Mucosa of descending colon (tissue), 3 donors: ENCODE measurements at places on chromosomes 6 and 20. TPM values are rescaled to one million over a fixed set of nuclear protein-coding genes. Genes with fewer than 3 reads are reported as not detected.

DNA sequence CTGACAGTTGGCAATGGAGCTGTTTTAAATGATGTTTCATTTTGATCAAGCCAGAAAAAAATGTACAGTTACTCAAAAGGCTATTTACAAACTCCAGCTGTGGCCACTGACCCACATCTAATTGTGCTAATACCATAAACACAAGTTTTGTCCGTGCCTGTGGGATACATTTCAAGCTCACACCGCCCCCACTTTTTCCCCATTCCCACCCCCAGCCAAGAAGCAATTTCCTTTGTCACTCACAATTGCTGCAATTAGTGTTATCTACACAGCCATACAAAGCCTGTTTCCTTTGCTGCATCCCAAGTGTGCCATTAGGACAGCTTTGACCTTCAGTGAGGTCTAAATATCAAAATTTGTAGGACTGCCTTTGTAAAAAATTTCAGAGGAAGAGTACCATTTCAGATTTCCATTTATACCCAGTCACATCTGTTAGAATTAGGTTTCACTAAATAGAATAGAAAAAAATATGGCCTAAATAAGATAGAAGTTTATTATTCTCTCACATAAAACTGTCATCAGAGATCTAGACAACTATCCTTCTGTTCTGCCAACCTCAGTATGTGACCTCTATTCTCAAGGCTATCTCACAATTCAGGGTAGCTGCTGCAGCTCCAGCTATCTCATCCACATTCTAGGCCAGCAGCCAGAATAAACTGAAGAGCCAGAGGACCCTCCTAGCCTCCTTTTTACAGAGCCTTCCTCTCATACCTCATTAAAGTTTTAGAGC, 202.6 kb downstream of the NFATC2 start:
- no peak for DNase-seq

The METTL24 gene
- total RNA-seq, result 0.43 TPM

The HRH3 gene
- 0.09 TPM for total RNA-seq

The ETV7 gene
- 2.6 TPM for total RNA-seq

DNA sequence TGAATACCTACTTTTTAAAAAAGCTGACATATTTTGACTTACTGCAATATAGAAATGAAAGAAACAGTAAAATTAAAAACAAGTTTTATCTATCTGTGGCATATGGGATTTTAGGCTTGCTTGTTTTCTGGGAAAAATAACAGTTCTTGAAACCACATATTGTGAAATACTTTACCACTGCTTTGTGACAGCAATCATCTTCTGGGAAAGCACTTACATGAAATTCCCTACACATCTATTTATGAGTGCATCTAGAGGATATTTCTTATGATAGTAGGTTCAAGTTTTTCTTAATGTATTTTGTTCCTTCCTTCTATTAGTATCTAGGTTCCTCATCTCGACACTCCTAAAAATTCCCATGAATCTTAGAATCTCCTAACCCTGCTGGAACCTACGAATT, 75.2 kb downstream of the STXBP5 start:
- DNase-seq, result no peak

The LY6G6F gene
- not detected for total RNA-seq

DNA sequence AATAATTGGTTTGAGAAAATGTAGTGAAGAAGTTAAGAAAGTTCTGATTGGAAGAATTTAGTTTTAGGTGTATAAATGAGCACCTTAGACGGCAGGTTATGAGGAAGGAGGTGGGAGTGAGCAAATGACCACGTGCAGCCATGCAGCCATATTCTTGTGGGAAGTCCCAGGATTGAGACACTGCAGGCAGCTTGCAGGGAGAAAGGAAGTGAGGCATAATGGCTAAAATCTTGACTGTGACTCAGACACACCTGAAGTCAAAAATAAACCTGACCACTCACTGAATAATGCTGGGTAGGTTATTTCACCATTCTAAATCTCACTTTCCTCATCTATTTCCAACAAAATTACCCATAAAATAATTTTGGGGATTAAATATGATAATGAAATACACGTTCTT, 16.6 kb downstream of the DSE start:
- DNase-seq, result no peak

GRCh38 chr6:11878029-11878428, 99.4 kb upstream of the ADTRP start:
- no peak for DNase-seq

DNA sequence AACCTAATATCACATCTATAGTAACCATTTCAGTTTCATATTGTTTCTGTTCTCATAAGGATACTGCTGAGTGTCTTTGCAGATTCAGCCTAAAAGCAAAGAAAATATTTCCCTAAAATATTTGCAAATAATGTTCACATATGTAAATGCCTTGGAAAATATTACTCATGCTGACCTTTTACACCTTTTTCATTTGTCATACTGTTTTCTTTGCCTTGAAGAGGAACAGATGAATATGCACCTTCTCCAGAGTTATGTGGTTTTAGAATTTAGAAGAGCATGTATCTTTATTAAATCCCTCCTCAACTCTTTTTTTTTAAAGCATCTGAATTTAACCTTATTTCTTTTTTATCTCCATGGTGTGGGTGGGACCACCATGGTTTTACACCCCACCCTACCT, 32.5 kb downstream of the NDUFAF5 start:
- DNase-seq, result no peak

DNA sequence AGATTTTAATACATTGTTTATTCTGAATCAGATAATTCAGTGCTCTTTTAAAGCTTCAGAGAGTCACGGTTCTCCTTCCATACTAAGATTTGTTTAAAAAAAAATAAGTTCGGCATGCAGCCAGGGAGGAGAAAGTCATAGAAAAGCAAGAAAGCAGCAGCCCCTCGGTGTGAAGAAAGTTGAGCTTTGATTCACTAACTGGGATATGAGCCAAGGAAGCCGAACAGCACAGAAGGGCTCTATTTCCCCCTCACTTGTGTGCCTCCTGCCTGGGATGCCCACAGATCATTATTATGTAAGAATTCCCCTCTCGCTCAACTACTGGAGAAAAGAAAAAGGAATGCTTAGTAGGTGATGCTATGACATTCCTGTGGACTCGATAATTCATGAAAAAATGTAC, 69.3 kb upstream of the SYNJ2 start:
- DNase-seq, result no peak

DNA sequence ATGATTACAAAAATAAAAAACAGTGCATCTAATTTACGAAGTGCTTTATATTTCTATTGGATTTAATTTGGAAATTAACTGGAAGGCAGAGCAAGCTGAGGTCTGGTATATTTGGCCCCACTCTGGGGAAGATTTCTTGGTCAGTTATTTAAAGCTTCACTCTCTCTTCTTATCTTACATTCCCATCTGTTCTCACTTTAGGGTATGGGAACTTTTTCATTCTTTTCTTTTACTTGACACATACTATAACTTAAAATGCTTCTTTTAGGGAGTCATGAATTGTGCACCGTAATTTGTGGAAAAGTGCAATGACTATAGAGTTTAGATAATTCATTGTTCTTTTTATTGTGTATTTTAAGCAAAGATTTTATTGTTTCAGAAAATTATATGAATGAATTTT, 170.4 kb downstream of the BCKDHB start:
- DNase-seq, result no peak

The LPA gene
- not detected for total RNA-seq

The FAM184A gene
- 3.4 TPM for total RNA-seq

GRCh38 chr6:99492092-99492491, 23.1 kb downstream of the USP45 start:
- no peak for DNase-seq

The EEF1E1 gene
- 8.6 TPM for total RNA-seq

The SLC35F1 gene
- 0.29 TPM for total RNA-seq

- DNase-seq, result no peak
Measured at GRCh38 chr6:156515242-156515641, 261.9 kb upstream of the ARID1B start.

The ZNF311 gene
- 2.6 TPM for total RNA-seq

- DNase-seq, result no peak
Measured at GRCh38 chr6:136613477-136613876, 63.3 kb upstream of the MAP7 start.

DNA sequence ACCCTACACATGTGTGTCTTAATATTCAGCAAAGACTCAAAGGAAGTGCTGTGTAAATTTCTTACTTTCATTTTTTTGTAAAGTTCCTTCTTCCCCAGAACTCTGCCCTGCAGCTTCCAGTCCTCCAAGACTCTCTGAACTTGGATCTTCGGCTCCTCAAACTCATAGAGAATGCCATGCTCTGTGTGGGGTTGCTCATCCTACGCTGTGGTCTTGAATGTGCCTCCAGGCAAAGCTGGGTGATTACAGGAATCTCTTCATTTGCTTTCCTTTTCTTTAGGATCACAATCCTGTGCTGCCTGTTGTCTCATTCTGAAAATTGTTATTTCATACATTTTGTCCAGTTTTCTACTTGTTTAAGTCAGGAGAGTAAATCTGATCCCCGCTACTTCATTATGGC, 14.5 kb upstream of the CDC5L start:
- no peak for DNase-seq

DNA sequence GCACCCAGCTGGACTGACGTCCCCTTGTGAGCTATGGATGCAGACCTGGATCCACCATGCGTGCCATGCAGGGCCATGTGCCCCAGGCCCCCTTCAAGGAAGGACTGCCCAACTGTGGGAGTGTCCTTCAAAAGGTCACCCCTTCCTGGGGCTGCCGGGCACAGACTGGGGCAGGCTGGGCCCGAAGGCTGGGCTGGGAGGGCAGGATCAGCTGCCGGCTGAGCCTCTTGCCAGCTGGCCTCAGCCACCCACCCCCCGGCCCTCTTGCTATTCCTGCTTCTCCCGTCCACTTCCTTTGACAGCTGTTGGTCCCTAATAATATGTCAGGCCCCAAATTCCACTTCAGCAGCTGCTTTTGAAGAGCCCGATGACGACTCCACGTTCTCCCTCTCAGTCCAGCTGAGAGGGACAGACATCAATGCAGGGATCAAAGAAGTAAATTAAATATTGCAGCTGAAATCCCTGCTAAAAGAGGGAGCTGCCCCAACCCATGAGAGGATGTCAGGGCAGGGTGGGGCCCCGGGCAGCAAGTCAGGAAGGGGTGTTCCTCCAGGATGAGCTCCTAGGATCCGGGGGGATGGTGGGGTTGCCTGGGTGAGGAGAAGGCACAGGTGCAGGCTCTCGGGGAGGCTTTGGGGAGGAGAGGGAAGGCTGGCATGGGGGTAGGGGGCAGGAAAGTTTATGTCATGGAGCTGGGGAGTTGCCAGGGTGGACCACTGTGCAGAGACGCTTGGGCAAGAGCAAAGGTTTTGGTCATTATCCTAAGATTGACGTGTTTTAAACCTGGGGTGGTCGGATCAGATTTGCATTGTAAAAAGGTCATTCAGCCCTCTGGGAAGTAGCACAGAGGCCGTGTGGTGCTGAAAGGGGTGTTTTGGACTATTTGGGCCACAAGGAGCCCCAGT, 185.0 kb downstream of the ANKRD60 start:
- DNase-seq, result no peak

GRCh38 chr6:29925321-29925720, 17.0 kb upstream of the HLA-A start:
- no peak for DNase-seq

DNA sequence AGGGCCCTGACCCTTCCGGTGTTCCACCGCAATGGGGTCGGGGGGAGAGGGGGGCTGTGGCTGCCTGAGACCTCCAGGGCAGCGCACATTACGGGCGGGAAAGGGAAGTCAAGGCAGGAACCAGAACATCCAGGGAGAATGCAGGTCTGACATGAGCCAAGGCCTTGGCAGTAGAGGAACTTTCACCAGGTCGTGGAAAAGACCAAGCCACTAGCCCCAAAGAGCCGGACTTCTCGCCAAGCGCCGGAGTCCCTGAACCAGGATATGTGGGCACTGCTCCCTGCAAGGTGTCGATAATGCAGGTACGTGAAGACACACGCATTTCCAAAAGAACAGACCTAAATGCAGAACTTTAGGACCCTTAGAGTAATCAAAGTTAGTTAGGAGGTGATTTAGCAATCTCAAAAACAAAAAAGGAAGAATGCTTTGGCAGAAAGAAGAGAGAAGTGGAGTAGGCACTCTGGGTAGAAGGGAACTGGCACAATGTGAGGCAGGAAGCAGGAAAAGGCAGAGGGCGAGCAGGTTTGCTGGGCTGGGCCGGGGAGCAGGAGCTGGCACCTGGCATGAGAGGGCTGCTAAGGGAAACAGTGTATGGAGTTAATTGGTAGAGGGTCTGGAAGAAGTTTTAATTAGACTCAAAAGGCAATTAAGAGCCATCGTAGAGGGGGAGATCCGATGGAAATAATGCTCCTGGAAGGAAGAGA, 14.3 kb downstream of the POU3F2 start:
- DNase-seq, result peak; percentile 29

The CCR6 gene
- total RNA-seq, result not detected

GRCh38 chr6:51093871-51094270, 275.2 kb downstream of the TFAP2B start:
- no peak for DNase-seq

The FAXC gene
- 25.8 TPM for total RNA-seq

GRCh38 chr20:18729231-18729825, 84.3 kb upstream of the SCP2D1 start:
- no peak for DNase-seq

DNA sequence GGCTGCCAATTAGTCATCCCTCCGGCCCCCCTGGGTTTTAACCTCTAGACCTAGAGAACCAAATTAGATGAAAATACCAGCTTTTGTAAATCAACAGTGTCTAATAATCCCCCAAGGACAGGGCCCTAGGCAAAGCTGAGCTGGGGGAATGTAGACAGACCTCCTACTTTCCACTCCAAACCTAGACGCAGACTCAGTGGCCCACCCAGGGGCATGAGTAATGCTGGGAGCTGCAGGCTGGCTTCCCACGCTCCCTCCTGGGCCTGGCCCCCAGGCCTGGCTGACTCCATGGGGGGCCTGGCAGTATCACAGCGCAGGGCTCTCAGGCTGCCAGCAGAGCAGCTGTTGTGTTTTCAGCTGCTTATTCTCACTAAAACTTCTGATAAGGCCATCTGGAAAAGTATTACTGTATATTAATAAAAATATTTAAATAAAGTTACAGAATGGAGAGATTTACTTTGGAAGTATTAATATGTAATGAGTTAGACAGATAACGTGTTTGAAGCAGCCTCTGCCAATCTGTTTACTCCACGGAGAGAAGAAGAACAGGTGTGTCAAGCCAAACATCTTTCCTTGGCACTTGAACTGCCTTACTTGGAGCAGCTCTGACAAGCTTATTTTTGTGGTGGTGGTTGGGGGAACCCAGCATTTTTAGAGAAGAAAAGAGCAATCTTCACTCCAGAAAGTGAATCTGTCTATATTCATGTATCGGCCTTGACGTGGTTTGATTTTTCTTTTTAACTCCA, 144.0 kb upstream of the AGPAT4 start:
- no peak for DNase-seq

DNA sequence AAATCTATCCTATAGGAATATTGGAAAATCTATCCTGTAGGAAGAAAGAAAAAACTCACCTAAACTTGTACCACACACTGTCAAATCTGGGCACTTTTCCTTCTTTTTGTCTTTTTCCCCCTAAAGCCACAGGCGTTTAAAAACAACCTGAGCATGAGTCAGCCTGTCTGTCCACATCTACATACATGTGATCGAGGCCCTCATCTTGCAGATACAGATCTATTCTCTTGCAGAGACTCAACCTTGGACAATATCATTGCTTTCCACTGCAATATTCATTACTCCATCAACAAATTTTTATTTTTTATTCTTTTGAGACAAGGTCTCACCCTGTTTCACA, 95.9 kb upstream of the IYD start:
- DNase-seq, result no peak
